ENCODE measurements at places on chromosomes 13 and 19. TPM values are rescaled to one million over a fixed set of nuclear protein-coding genes. Genes with fewer than 3 reads are reported as not detected.

ANKRD24 gene
- polyA plus RNA-seq, result 0.53 TPM

CCDC8 gene
- polyA plus RNA-seq, result not detected

CYP2A6 gene
- polyA plus RNA-seq, result not detected

SPINT2 gene
- 40.0 TPM for polyA plus RNA-seq

FBXO27 gene
- 0.16 TPM for polyA plus RNA-seq

AP3D1 gene
- 12.0 TPM for polyA plus RNA-seq

CLDN10 gene
- polyA plus RNA-seq, result not detected

TEKTIP1 gene
- not detected for polyA plus RNA-seq

FGF21 gene
- not detected for polyA plus RNA-seq

DHX34 gene
- 3.9 TPM for polyA plus RNA-seq

CERS1 gene
- not detected for polyA plus RNA-seq

MEX3D gene
- polyA plus RNA-seq, result not detected

DNA sequence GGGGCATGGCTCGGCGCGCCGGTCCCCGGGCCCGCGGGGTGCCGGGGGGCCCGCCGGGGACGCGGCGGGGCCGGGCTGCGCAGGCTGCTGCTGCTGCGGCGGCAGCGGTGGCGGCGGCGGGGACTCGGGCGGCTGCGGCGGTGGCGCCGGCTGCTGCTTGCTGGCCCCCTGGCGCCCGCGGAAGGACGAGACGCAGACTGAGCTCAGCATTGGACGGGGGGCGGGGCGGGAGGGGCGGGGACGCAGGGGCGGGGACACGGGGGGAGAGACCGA is 368 bp downstream of the KCNC3 start:
- no peak for DNase-seq

GRCh38 chr13:20441879-20442278 is 83.8 kb downstream of the CRYL1 start:
- DNase-seq, result no peak

DNA sequence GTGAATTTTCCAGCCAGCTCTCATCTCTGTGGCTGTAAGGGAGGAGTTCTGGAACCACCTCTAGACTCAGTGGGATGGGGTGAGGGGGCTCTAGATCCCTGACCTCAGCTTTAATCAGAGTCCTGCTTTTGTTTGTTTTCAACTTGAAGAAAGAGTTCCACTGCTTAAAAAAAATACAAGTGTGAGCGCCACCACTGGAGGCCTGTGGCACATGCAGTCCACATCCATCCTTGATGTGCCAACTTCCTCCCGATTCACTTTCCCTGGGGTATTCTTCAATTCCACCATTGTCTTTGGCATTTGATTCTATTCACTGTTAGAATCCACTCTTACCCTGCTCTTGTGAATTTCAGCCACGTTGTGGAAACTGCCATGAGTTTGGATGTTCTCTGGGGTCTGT is 62.4 kb upstream of the GJB6 start:
- DNase-seq, result no peak

DNA sequence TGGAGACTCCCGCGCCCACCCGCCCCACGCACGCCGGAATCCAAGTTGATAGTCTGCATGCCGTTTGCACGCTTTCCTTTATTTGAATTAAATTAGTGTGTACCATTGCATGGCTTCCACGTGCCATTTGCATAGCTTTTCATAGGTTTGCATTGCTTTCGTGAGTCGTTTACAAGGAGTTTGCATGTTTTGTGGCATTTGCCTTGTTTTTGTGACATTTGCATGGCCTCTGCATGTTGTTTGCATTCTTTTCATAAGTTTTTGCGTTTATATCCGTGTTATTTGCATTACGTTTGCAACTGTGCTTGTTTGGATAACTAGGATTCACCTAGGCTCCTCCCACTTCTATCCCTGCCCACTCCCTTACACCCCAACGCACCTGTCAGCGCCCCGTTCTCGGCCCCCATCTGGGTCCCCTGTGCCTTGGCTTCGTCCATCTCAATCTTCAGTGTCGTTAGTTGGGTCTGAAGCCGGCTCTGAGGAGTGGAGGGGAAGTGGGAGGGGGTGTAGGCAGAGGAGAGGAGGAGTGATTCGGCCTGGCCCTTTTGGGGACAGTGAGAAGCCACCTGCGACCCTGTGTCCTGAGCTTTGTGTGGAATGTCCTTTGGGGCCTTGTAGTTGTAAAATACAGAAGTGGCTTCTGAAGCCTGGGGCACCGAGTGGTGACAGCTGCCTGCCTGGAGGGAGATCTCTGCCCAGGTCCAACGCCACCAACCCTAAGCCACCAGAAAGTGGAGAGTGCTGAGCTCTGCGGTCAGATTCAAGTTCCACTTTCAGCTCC is 2.4 kb downstream of the CCDC194 start:
- DNase-seq, result no peak

DNA sequence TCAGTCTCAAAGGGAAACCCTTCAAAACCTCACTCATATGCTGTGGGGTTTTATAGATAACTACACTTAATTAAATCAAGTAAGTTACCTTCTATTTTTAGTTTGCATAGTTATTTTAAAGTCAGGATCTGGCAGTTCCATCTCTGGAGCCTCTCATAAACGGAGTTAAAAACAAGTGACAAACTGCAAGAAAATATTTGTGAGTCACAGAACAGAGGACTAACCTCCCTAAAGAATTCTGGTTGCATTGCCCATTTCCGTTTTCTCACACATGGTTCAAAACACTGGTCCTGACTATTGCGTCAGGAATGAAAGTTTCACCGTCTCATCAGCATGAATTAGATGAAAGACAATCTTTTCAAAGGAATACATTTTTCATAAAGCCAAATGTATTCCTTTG is 10.6 kb downstream of the RXFP2 start:
- DNase-seq, result no peak

DNA sequence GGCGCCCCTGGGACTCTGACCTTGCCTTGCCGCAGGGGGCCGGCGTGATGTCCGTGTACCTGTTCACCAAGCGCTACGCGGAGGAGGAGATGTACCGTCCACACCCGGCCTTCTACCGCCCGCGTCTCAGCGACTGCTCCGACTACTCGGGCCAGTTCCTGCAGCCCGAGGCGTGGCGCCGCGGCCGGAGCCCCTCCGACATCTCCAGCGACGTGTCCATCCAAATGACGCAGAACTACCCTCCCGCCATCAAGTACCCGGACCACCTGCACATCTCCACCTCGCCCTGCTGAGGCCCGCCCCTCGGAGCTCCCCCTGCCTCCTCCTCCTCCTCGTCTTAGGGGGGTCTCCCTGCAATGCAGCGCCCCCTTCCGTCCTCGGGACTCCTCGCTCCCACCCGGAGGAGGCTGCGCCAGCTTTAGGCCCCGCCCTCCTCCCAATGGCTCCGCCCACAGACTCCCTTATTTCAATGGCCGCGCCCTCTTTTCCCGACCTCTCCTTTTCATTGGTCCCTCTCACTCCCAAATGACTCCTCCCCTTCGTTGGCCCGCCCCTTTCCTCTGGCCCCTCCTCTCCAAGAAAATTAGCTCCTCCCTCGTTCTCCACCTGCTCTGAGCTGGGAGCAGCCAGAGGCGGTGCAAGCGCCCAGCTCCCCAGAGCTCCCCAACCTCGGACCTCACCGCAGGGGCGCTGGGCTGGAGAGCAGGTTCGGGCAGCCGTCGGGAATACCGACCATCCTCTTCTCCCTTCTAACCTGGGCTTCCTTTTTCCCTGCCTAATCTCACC is 20.5 kb upstream of the CACNG8 start:
- DNase-seq, result no peak

- DNase-seq, result no peak
Observed at GRCh38 chr13:50390503-50391248, 375.4 kb downstream of the KCNRG start.

- DNase-seq, result no peak
Observed at GRCh38 chr19:7619671-7620441, 9.5 kb downstream of the XAB2 start.

DNA sequence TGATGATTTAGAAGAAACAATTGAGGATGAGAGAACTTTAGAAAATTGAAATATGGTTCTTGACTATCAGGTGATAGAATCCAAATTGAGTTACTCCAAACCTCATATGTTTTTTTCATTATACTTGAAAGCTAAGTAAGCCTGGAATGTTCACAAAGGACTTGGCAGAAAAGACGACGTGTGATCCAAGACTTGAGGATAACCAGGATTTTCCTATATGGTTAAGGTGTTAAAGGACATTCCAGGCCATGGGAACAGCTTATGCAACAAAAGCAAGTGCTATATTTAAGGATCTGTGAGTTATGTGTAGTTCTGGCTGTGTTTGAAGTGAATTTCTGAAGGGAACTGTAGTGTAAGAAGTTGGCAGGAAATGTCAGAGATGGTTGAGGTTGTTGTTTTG is 52.5 kb downstream of the SLITRK1 start:
- no peak for DNase-seq

DNA sequence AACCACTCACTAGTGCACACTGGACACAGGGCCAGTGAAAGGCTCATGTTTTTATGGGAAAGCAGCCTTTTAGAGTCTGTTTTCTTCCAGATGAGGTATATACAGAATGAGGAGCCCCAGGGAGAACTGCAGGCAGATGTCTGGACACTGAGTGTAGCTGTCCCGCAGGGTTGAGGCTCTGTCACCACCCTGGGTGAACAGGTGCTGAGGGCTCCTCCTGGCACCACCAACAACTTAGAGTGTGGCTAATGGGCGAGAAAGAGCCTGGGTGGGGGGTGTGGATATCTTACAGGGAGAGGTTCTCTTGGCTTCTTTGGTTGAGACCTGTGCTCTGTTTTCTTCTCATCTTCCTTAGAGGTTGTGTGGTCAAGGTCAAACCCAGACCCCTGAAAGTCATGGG is 202.1 kb upstream of the GPR12 start:
- DNase-seq, result no peak

- no peak for DNase-seq
Observed at GRCh38 chr19:919199-920050, 2.3 kb downstream of the KISS1R start.

DNA sequence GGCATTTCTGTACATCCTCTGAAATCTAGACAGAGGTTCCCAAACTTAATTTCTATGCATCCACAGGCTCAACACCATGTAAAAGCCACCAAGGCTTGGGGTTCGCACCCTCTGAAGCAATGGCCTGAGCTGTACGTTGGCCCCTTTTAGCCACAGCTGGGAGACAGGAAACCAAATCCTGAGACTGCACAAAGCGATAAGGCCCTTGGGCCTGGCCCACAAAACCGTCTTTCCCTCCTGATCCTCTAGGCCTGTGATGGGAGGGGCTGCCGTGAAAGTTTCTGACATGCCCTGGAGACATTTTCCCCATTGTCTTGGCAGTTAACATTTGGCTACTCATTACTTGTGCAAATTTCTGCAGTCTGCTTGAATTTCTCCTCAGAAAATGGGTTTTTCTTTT is 766.4 kb downstream of the GPC5 start:
- DNase-seq, result no peak

GRCh38 chr19:38233740-38234251 is 9.8 kb upstream of the DPF1 start:
- DNase-seq, result peak; percentile 50

GRCh38 chr19:23241419-23241818 is 8.8 kb downstream of the ZNF724 start:
- DNase-seq, result peak; percentile 32

- no peak for DNase-seq
Observed at GRCh38 chr19:39641773-39642172, 13.9 kb upstream of the LGALS16 start.

DNA sequence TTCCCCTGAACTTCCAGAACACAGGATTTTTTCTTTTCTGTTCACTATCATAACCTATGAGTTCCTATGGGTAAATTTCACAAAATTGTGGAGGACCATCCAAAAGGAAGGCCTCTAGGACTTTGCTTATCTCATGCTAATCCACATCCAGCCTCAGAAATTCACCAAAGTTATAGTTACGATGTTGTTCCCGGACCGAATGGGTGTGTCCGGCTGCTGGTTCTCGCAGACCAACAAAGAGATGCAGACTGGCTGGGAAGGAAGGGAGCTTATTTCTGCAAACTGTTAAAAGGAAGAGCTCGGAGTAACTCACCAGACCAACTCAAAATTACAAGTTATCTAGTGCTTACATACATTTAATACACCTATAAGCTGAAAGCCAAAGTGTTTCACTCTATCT is 882.9 kb upstream of the SPRY2 start:
- DNase-seq, result no peak

DNA sequence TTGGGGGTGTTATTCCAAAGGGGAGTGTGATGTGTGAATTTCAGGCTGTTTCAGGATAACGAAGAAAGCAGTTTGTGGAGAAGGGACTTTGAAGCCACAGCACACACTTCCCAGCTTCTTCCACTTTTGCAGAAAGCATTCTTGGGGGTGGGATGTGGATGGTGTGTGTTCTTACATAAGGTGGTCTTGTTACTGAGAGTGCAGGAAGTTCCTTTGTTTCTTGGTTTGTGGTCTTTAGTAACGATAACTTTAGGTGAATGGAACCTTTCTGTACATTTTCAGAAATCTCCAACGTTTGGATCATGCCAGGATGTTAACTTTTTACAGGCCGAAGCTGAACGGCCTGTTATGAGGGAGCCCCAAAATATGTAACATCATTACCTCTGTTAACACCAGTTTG is 251.8 kb downstream of the KCNRG start:
- DNase-seq, result no peak

- no peak for DNase-seq
Observed at GRCh38 chr13:79458436-79458835, 22.5 kb upstream of the NDFIP2 start.

GRCh38 chr13:99659226-99659625 is 158.0 kb downstream of the TM9SF2 start:
- DNase-seq, result no peak

GRCh38 chr19:18762125-18763023 is 28.7 kb downstream of the COMP start:
- no peak for DNase-seq

DNA sequence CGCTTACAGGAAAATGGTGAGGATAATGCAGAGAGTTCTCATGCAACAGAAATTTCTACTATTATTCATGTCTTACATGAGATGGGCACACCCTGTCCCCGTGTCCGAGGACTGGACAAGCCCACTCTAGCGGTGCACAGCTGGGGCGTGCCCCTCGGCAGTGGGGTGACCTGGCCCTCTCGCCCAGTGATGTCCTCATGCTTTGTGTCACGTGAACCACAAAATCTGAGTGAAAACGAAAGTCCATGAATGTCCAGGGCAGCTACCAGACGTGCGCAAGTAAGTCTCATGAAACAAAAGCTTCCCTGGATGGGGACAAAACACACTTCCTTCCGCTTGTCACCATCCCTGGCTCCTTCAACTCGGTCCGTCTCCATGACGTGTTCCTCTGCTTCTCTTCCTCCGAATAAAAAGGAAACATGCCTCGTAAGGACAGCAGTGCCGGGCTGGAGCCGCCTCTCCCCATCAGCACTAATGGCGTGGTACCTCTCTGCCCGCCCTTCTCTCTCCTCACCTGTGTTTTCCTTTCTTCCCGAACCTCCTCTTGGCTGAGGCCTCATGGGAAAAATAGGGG is 45.6 kb downstream of the ANKRD10 start:
- no peak for DNase-seq

DNA sequence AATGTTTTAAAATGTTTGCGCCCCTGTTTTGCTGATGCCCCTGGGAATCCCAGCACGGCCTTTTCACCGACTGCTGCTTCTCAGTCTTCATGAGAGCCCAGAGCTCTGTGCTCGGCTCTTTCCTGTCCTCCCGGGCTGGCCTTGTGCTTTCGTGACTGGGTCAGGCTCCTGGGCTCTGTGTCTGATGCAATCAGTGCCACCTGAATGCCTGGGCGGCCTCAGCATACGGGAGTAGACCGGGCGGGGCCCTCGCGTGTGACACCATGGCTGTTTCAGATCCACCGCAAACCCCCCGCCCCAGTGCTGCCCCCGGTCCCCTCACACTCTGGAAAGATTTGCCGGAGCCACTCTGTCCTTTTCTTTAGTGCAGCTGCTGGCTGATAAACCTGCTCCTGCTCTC is 21.4 kb downstream of the PABPC3 start:
- no peak for DNase-seq

GRCh38 chr19:3849092-3849491 is 19.7 kb downstream of the ZFR2 start:
- no peak for DNase-seq

- DNase-seq, result no peak
Observed at GRCh38 chr13:79631051-79631659, 150.2 kb downstream of the NDFIP2 start.
